ENCODE measurements at places on chromosomes 7 and 10.

DNA sequence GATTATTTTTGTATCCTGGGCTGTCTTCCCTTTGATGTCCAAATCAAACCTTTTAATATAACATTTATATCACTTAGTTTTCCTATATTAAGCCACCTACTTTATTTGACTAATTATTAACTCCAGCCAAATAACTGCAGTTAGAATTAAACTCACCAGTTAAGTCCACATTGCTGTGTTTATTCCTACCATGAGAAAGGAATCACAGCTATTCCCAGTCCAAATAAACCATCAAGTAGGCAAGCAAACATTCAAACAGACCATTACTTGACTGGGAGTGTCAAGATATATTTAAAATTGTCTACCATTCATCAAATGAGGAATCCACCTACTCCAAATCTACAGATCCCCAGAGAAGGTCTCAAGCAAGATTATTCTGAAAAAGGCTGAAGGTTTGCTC, 22.4 kb downstream of the PDE1C start:
- DNase-seq: no peak

- DNase-seq: no peak
These were observed 48.3 kb downstream of the BAIAP2L1 start for GRCh38 chr7:98352621-98353020.

DNA sequence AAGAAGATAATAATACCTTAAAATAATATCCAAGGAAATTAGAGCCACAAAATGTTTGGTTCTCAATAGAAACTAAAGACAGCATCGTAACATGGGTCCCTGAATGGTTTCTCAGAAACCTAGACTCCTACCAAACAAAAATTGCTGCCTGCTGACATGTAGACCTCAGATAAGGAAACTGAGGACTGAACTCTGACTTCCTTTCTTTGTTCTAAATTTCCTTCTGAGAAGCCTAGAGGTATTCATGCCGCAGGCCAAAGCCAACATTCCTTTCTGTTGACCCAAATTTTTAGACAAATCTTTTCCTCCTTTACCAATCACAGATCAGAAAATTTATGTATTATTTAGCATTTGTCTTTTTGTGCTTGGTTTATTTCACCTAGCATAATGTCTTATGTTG, 816.7 kb upstream of the PHF14 start:
- DNase-seq: no peak

DNA sequence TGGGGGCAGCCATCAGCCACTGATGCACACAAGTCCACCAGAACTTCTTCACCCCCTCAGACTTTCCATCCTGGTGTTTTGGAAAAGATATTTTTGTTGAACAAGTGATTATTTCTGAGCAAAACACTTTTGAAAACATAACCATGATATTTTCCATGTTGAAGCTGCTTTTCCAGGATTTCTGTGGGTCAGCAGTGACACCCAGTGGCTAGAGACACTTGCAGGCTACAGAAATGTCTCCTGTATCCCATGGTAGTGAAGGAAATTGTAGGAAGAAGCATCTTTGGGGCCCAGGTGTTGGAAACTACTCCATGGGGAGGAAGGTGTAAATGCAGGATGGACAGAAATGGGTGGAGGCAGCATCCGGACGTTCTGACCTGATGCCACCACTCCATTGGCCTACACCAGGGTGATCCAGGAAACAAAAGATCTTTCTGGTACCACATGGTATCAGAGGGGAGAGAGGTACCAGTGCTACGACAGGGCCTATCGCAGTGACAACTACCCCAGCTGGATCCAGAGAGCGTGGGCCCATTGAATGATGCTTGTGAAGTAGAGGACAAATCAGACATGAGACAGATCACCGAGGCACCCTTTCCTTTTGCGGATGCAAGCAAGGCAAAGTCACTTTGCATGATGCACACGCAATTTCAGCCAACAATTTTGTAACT, 111.7 kb upstream of the COBL start:
- DNase-seq: peak; percentile 33

GRCh38 chr10:44955413-44956070, 4.1 kb upstream of the RASSF4 start:
- no peak for DNase-seq

DNA sequence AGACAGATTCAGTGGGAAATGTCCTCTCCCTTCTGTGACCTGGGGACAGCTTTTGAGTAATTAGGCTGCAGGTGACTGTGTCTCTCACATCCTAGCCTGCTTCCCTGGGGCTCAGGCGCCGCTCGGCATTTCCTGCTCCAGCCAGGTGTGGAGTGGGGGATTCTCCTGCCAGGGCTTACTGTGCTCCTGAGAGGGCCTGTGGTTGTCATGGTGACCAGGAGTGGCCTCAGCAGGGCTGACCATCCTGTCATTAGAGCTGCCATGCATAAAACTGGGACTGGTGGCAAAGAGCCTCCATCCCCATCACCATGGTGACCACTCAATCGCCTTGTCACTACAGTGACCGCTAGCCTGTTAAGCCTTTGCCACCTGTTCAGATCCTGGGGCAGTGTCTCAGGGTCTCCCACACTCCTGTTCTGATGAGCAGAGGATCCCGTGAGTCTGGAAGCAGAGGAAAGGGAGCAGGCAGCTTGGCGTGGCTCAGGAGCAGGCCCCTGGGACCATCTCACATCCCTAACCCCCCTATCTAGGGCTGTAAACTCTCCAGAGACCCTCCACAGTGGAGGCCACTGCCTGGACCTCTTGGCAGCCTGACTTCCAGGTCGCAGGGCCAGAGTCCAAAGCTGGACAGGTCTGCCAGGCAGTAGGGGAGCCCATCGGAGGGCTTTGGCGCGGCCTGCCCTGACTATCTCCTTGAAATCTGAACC, at the start of gene GCK:
TSS of gene GCK (minus strand) at position 154 of the 707 bp plus-strand sequence. CDS start 486 bp downstream, outside the sequence.
- DNase-seq: no peak
